Stimulated activated CD4-positive, alpha-beta T cell treated with anti-CD3 and anti-CD28 coated beads, Interleukin-1b, Interleukin-23, amount 100 ng/mL, for 1 hour (primary cell): ENCODE measurements at places on chromosomes 5 and 9.

GRCh38 chr9:18905028-18905882 is 127.8 kb downstream of the SAXO1 start:
- DNase-seq = no peak

DNA sequence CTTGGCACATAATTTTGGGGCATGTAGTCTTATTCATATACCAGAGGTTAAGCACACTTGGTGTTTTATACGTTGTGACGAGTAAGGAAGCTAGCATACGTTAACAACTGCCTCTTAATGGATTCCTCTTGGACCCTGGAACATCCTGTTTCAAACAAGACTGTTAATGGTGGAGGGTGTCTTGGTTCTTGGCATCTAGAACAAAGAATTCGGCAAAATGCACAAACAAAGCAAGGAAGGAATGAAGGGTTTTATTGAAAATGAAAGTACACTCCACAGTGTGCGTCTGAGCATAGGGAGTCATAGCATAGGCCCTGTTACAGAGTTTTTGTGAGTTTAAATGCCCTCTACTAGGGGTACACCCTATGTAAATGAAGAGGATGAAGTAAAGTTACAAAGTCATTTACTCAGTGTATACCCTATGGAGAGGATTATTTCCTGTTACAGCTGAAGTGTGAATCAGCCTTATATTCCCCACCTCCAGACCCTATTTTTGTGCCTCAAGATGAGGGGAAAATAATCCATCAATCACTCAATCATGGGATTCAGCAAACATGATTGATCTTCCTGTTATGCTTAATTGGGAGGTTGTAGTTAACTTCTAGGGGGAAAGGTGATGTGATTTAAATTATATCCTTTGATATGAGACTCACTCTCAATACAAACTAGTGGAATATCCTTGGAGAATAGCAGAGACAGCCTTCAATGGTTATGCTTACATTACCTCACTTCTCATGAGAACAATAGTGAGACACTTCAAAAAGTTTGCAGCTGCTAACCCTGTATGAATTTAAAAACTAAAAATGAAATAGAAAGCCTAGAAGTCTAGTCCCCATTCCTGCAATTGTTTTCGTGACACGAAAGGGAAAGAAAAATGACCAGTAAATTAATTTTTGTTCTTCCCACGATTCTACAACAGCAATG is 84.9 kb upstream of the MYO10 start:
- no peak for DNase-seq

DNA sequence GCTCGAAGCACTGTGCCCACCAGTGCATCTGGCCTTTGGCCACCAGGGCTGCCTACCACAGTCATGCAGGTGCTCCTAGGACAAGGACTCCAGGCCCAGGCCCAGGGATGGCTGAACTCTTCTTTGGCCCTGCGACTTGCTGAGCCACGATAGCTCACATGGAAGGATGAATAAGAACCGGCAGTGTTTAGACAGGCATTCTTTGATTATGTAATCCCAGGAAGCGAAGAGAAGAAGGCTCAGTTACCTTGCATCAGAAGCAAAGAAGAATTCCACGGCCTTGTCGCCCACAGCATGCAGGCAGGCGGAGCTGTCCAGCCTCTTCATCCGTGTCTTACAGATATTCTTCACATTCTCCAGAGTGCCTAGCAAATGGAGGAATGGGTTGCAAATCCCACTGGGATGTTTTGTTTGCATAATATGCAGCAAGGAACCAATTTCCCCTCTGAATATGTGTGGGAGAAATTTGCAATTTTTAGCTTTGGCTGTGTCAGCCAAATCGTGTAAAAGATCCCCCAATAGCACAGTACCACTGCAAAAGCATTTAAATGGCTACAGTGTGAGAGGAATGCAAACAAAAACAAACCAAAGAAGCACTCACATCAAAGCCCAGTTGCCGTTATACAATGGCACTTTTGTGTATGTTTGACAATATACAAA is 29.1 kb downstream of the GFPT2 start:
- DNase-seq = no peak

DNA sequence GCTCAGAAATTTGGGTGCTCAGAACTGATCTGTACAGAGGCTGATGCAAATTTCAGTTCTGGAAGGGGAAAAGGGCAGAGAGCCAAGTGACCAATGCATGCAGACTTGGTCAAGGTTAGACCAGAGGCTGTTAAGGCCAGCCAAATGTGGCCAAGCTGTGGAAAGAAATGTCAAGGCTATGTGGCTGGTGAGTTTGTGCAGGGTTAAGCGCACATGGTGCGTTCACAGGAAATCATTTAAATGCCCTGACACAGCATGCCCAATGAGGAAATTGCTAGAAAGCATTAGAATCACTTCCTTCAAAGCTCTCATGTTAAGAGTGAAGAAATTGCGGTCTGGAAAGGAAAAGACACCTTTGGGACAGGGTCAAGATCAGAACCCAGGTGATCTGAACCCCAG is 58.0 kb downstream of the PTPN3 start:
- DNase-seq = no peak

DNA sequence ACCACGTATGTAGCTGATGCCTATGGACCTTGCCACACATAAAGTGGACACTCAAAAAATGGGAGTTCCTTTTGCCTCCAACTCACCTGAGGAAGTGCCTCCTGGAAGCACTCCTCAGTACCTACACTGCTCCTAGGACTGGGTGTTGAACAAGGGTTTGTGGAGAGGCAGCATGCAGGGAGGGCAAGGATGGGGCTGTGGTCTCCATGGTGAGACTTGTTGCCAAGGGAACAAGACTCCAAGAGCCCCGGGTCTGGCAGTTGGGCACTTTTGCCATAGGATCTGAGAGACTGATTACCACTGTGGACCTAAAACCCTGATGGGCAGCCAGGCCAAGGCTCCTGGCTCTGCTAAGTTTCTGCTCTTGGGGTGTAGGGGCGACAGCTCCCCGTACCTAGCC is 6.9 kb upstream of the NR5A1 start:
- no peak for DNase-seq

DNA sequence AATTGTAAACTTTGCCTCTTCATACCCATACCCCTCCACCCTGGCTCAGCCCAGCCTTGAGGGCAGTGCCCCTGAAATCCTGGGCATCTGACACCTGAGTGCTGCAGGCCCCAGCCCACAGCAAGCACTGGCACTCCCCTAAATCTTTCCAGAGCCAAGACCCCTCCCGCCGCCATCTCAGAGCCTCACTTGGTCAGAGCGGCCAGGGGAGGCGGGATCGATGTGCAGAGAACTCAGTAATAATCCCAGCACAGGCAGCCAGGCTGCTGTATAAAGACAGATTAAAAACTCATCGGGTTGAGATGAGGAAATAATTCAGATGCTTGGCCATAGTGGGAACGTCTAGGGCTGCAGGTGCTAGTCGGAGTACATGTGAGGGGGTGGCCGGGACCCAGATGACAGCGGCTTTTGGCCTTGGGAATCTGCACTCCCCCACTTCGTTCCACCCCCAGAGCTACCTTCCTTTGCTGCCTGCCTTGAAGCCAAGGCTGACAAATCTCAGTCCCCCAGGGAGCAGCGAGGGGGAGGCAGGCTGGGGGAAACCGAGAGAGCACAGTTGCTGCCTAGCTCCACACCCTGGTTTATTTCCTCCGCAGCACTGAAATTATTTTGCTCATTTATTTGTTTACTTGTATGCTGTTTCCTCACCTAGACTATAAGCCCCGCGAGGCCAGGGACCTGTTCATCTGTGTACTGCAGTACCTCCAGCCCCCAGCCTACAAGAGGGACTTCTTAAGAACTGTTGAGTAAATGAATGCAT is 19.5 kb upstream of the ARAP3 start:
- no peak for DNase-seq

GRCh38 chr5:93582677-93583438 is at the start of gene NR2F1:
TSS of gene NR2F1 (plus strand) at chr5:93583222. CDS start at chr5:93585024, 1,802 bp downstream.
- no peak for DNase-seq

DNA sequence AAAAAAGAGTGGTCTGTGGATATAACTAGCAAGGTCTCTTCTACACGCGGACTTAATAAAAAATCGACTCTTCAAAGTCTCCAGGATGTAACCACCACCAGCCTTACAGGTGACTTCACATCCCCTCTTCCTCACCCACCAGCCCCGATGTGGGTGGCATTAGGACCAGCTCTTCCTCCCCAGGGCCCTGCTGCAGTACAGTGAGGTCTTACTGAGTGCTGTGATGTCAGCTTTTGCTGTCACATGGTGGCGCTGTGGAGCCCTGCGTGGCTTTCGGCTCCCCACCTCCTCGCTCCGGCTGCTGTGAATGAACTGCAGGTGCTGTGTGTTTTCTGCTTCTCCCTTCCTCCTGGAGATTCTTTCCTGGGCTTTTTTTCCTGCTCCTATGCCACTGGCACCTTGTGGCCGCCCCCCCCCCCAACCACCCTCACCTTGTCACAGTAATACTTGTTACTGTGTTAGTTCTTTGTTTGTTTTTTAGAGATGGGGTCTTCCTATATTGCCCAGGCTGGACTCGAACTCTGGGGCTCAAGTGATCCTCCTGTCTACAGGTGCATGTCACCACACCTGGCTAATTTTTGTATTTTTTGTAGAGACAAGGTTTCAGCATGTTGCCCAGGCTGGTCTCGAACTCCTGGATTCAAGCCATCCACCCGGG is 15.8 kb upstream of the RAPGEF1 start:
- peak; percentile 81 for DNase-seq

DNA sequence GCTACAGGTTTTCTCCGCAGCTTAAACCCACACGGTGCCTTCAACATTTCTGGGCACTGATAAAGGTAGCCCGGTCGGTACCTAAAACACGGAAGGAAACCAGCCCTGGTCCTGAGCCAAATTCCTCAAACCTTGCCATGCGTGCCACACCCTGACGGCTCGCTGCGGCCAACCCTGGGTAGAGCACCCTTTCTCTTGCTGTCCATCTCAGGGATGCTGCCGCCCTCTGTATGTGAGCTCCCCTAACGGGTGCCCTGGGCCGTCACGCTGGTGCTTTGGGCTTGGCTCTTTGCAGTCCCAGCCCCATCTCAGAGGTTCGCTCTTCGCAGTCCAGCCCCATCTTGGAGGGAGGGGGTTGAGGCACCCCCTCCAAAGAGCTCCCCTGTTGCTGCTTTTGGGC is 43.9 kb downstream of the PNPLA7 start:
- no peak for DNase-seq

- DNase-seq = no peak
These were observed 101.1 kb downstream of the FGF18 start for GRCh38 chr5:171520300-171521174.

GRCh38 chr9:72349240-72349639 is 15.8 kb downstream of the ZFAND5 start:
- DNase-seq = no peak

GRCh38 chr9:90969021-90969675 is 167.5 kb downstream of the SYK start:
- DNase-seq = no peak

DNA sequence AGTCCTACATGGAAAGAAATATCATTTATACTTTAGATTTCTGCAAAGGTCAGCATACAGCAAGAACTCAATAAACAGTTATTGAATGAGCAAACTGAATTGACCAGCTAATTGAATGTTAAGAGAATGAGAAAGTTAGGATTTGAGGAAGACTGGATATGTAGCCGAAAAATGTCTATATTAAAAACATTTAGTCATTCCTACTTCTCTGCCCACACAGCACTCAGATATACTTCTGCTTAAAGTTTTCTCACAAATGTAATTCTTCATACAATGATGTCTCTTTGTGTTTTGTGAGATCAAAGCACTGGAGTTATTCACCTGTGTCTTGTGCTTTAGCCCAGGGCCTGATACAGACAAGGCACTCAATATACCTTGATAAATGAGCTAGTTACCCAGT is 188.6 kb downstream of the PARP8 start:
- DNase-seq = no peak

- no peak for DNase-seq
These were observed 38.4 kb upstream of the SMIM23 start for GRCh38 chr5:171747061-171747859.

DNA sequence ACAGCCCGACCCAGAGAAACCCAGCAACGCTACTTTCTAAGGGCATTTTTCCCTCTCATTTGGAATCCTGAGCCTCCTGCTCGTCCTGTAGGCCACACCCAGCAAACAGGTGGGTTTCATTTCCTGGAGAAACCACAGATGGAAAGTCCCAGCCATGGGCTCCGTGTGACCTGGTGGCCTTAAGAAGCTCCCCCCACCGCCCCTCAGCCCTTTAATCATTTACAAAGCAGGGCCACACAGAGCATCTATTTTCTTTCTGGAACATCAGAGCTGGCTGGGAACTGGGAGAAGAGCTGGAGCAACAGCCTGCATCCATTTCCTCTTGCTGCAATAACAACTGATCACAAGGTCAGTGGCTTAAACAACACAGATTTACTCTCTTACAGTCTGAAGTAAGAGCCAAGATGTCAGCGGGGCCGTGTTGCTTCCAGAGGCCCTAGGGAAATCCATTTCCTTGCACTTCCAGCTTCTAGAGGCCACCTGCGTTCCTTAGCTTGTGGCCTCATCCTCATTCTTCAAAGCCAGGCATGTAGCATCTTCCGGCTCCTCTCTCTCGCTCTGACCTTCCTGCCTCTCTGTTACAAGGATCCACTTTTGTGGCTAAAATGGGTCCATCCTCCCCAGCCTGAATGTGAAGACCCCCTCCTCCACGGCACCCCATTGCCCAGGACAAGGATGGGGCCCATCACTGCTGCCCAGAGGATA is 40.5 kb downstream of the C9orf50 start:
- no peak for DNase-seq

- no peak for DNase-seq
These were observed 131.8 kb upstream of the GABRP start for GRCh38 chr5:170651604-170652277.

DNA sequence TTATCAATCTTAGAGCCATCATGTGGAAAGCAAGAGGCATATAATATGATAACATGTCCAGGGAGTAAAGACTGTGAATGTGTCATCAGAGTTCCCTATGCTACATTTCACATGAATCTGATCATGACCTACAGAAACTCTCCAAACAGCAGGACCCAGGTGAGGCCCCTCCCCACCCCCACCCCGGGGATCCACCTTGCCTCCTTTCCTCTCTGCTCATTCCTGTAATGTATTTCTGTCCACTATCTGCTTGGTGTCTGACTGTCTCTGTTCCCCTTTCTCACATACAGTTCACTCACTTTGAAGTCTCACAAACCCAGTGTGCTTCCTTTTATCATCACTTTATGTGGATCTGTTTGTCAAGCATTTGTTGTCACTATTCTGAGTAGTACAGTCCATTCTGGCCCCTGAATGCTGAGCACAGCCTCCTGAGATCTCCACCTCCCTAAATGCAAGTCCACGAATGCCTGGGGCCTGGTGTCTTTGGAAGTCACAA is 76.4 kb upstream of the SMARCA2 start:
- no peak for DNase-seq

DNA sequence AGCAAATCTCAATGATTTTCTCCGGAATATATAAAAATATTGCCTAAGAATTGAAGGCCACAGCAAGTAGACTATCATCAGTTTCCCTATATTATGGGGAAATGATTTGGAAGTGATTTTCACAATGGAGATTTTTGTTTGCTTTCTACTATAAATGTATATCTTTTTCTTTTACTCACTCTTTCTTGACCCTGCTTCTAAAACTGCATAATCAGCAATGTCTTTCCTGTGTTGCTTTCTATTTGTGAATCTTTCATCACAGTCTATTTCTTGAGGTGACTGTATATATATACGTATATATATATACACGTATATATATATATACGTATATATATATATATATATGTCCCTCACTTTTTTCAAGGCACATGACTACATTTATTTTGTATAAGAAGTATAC is 622.6 kb downstream of the DTWD2 start:
- DNase-seq = no peak

- no peak for DNase-seq
These were observed 217.8 kb upstream of the IRX1 start for GRCh38 chr5:3377831-3378230.
